SW480 (cell line): ENCODE measurements at places on chromosomes 5 and 9.

DNA sequence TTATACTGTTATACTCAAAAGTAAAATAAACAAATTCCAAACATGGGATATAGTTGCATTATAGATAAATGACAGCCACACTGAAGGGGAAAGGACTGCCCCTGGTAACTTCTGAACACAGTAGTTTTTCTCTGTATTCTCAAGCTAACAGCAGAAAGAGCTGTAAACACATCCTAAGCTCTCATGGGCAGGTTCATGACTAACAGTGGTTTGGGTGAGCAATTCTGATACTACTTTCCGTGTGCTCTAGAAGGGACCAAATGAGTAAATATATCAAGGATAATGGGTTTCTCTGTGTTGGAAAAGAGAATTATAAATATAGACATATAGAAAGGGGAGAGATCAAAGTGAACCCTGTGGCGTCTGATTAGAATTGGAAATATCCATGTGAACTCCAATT is 2.2 kb upstream of the LCN6 start:
- no peak for DNase-seq

GRCh38 chr5:157865781-157866180 is 6.8 kb upstream of the CLINT1 start:
- DNase-seq: peak; percentile 24

DNA sequence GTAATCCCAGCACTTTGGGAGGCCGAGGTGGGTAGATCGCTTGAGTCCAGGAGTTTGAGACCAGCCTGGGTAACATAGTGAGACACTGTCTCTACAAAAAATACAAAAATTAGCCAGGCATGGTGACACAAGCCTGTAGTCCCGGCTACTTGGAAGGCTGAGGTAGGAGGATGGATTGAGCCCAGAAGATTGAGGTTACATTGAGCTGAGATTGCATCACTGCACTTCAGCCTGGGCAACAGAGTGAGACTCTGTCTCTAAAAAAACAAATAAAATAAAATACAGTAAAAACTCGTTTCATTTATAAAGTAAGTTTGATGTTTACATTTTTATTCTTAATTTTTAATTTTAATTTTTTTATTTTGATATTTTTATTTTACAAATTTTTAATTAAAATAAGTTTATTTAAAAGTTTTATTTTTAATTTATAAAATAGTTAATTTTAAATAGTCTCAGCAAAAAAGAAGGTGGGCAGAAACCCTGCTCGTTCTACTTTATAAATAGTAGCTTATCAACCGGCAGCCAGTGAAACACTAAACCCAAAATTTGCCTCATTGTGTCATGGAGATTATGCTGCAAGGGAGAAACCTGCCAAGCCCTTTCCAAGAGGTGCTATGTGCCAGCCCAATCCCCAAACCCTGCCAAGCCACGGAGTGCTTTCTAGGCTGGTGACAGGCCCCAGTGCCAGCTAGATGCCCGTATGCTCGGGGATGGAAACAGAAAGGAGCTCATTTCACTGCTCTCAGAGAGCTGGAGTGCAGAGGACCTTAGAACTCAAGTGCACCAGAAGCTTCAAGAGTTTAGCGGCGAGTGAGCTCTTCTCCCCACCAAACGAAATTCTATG is 38.9 kb downstream of the SERINC5 start:
- no peak for DNase-seq

DNA sequence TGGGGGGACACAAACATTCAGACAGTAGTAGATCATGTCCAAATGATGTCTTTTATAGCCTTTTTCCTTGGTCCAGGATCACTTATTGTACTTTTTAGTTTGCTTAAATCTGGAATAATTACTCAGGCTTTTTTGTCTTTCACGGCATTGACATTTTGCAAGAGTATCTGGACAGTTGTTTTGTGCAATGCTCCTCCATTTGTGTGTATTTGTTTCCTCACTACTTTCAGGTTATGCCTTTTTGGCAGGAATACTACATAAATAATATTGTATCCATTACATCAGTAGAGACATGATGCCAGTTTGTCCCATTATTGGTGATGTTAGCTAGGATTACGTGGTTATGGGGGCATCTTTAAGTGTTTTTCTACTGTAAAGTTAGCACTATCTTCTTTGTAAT is 238.3 kb downstream of the MAN2A1 start:
- no peak for DNase-seq

- peak; percentile 83 for DNase-seq
Measured at GRCh38 chr9:36407122-36407723, 7.2 kb upstream of the RNF38 start.

- DNase-seq: no peak
Measured at GRCh38 chr5:133995341-133995740, 9.4 kb downstream of the VDAC1 start.

GRCh38 chr9:70177121-70177520 is 81.7 kb upstream of the SMC5 start:
- DNase-seq: no peak
